ENCODE measurements at places on chromosomes 2 and 18.

GRCh38 chr2:39523308-39524044 is 86.4 kb upstream of the MAP4K3 start:
- no peak for ATAC-seq

- ATAC-seq, result peak; percentile 72
These were observed 164.3 kb downstream of the NEDD4L start for GRCh38 chr18:58208207-58208932.

GRCh38 chr2:172095146-172095904 is 7.4 kb downstream of the DLX2 start:
- ATAC-seq, result no peak

GRCh38 chr2:109372171-109372568 is 241.6 kb downstream of the SEPTIN10 start:
- ATAC-seq, result no peak

- no peak for ATAC-seq
These were observed 266.5 kb downstream of the KLHL29 start for GRCh38 chr2:23651187-23652080.

- ATAC-seq, result no peak
These were observed 1.3 kb downstream of the KIAA2012 start for GRCh38 chr2:202074324-202074723.

GRCh38 chr18:58140387-58141325 is 96.6 kb downstream of the NEDD4L start:
- no peak for ATAC-seq

DNA sequence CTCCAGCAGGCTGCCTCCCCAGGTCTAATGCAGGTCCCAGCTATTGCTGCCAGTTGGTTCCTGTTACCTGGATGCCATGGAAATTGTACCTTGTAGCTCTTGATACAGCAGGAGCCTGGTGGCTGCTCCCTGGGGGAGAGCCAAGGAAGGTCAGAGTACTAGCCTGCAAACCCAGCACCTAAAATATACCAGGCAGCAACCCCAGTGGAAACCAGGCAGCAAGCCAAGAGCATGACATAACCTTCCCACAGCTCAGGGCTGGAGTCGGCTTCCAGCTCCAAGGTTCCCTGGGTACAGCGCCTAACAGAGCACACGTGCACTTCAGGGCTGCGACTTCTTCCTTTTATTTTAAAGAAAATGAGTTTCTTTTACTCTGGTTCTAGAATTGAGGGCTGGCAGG is 30.3 kb downstream of the TNP1 start:
- ATAC-seq, result no peak

- ATAC-seq, result no peak
These were observed 31.4 kb downstream of the MAP4K4 start for GRCh38 chr2:101728865-101729264.
